RPMI7951 (cell line): ENCODE measurements at places on chromosomes 5 and 9. TPM values are rescaled to one million over a fixed set of nuclear protein-coding genes. Genes with fewer than 3 reads are reported as not detected.

The AFF4 gene
- total RNA-seq: 23.8 and 27.4 TPM in 2 replicates

- no peak for DNase-seq
These were observed 499.1 kb downstream of the CDK5RAP2 start for GRCh38 chr9:120080849-120081248.

The ACER2 gene
- total RNA-seq: 1.5 and 2.3 TPM in 2 replicates

DNA sequence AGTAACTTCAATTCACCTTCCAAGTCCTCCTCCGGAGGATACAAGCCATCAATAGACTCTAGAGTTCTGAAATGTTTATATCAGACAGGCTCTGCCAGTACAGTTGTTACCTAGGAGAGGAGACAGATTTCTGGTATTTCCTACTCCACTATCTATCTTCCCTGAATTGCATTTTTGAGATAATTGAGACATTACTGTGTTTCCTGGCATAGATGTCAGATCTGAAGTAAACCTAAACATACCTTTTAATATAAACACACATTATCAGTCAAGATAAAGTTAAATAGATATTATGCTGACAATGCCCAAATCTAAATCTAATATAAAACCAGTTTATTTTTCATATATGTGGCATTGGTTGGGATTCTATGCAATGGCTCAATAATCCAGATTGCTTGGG is 8.2 kb upstream of the TYRP1 start:
- no peak for DNase-seq

GRCh38 chr5:93245226-93245625 is 335.8 kb downstream of the NR2F1-AS1 start:
- DNase-seq: no peak

The MEGF9 gene
- 10.5 and 11.1 TPM in 2 replicates for total RNA-seq
